Activated T-cell treated with anti-CD3 and anti-CD28 coated beads, Interleukin-2, amount 50 U/mL, for 48 hours (primary cell): ENCODE measurements at places on chromosomes 5 and 9.

GRCh38 chr9:94081435-94081834 is 2.8 kb upstream of the PTPDC1 start:
- no peak for DNase-seq

GRCh38 chr9:112850840-112851239 is 39.8 kb downstream of the SLC46A2 start:
- DNase-seq = no peak

GRCh38 chr9:94950579-94951323 is 224.3 kb downstream of the AOPEP start:
- no peak for DNase-seq

DNA sequence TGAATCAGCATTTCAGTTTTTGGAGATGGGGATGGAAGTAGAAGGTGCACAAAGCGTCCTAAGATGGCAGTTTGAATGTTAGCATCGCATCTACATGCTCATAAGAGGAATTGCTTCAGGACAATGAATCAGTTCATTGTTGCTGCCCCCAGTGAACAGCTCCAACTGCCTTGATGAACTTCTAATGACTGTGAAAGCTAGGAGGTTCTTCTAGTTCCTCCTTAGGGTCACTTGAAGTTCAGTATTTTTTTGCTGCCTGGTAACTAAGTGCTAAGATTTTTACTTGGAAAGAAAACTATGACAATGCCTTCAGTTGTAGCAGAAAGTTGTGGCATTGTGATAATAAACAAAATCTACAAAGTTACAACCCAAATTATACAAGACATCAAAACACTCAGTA is 271.6 kb downstream of the RAB3C start:
- DNase-seq = no peak

DNA sequence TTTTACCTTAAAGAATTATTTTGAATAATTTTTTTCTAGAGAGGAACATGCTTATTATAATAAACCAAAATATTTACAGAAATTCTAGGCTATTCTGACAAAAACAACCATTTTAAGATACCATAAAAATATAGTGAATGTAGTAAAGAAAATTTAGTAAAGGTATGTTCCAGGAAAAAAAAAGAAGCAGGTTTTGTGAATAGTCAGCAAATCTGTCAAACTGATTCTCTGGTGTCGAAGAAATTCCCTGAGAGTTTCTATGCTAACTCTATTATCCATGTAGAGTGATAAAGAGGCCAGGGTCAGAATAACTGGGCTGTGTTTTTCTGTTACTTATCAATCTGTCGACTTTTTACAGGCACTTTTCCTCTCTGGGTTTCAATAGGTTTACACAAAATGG is 459.2 kb downstream of the KIF4B start:
- DNase-seq = no peak

GRCh38 chr9:121349009-121349408 is 21.0 kb downstream of the STOM start:
- DNase-seq = no peak

- no peak for DNase-seq
Measured at GRCh38 chr5:84725946-84726570, 341.4 kb upstream of the EDIL3 start.

GRCh38 chr9:105697871-105698270 is 3.5 kb downstream of the TMEM38B start:
- no peak for DNase-seq

GRCh38 chr9:137110147-137110910 is 4.2 kb downstream of the DPP7 start:
- DNase-seq = no peak

DNA sequence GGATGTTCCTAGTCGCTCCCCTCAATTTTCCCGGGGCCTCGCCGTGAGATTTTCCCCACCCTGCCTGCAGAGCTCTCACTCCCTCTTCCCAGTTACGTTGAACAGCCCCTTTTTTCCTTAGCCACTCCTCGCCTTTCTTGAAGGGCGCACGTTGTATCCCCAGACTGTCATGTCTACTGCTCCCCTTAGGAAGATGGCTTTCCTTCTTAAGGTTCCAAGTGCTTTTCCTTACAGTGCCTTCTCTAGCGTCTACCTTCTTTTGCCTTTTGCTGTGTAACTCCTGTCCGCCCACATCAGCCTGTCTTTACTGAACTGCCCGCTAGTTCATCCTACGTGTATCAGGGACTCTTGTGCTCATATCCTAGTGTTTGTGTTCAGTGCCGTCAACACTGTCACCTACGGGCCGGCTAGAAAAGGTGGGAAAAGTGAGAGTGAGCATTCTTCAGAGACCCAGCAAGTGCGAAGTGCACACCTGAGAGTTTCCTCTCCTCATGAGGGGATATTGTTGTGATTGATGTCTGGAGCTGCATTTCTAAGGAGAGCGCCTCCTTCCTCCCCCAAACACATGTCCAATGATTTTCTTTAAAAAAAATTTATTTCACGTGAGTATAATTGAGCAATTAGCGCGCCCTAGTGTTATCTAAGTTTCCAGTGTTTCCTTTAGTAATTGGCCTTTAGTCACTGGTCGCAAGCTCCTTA is 764 bp downstream of the CAMLG start:
- peak; percentile 57 for DNase-seq

DNA sequence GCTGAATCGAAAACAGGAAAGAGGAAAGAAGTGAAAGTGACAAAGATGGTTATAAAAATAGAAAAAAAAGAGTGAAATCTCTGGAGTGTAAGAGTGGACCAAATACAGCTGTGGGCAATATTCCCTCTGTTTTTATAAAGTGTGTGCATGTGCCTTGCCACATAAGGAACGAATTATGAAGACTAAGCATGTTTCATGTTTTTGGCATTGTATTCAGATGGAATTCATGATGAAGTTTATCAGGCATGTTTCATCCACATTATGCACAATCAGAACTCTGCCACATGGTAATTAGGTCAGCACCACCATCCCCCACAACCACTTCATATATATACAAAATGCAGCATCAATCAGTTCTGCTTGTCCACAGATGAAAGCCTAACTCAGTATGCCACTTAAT is 348.0 kb downstream of the ZNF608 start:
- no peak for DNase-seq

GRCh38 chr5:87020099-87020934 is 247.4 kb upstream of the RASA1 start:
- peak; percentile 24 for DNase-seq

- peak; percentile 75 for DNase-seq
Measured at GRCh38 chr5:157143127-157143971, 684 bp upstream of the MED7 start.

- no peak for DNase-seq
Measured at GRCh38 chr9:110109333-110110092, 98.4 kb downstream of the C9orf152 start.

DNA sequence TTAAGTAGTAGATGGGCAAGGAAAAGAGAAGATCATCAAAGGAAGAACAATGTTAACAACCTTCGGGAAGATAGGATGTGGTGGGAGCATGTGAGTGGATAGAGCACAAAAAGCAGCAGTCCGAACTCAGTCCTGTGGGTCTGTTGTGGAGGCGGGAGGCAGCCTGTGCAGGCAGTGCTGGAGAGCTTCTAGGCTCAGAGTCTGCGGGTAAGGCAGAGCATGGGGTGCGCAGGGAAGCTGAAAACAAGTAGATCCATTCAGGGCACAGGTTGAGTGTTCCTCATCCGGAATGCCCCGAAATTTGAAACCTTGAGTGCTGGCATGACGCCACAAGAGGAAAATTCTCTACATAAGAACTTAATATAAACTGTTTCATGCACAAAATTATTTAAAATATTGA is 84.9 kb downstream of the PPIC start:
- no peak for DNase-seq

DNA sequence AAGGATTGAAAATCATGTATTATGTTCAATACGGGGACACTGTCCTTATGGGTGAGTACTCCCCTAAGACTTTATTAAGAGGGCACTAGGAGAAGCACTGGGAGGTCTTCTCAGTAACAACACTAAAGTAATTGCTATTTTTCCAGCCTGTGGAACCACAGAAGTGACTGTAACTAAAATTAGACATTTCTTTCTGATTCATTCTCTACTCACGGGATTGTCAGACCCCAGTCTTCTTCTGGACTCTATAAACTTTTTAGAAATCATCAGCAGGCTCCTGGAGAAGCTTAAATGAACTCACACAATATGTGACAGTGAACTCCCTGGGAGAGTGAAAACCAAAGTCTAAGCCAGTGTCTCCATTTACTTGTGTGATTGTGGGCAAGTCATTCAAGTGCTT is 14.5 kb downstream of the TLR4 start:
- no peak for DNase-seq

GRCh38 chr5:157559301-157559700 is 16.3 kb downstream of the ADAM19 start:
- no peak for DNase-seq

GRCh38 chr5:54528633-54529209 is 11.2 kb downstream of the SNX18 start:
- DNase-seq = no peak

DNA sequence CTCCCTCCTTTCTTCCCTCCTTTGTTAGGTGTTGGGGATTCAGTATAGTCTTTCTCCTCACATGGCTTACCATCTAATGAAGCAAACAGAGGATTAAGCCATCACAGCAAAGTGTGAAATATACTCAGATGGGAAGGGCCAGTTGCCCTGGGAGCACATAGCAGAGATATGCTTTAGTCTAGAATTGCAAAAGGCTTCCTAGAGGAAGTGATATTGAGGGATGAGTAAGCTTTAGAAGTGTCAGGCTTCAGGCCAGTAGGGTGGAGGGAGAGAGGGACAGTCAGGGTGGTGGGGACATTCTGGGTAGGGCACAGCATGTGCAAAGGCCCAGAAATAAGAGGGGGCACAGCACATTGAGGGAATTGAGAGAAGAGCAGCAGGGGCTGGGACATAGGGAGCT is 46.2 kb upstream of the GLRA1 start:
- DNase-seq = no peak

GRCh38 chr5:38414348-38414747 is 142.1 kb downstream of the LIFR start:
- DNase-seq = no peak

GRCh38 chr9:8430945-8431344 is 631.4 kb upstream of the DMAC1 start:
- no peak for DNase-seq
